ENCODE measurements at places on chromosomes 3 and 15.

DNA sequence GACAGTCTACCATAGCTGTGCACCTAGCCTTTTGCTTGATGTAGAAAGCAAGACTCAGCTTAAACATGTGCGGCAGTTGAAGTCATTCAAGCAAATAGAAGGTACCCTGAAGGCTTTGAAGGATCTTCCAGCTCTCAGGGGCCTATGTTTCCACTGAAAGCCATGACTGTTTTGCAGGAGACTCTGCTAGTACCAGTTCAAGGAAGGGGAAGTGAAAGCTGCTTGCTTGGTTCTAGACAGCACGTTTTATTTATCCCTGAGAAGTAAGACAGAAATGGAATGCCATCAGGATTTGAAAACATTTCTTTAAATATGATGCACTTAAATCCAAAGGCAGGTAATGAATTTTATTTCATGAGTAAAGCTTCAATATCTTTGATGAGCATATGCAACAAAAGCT is 311.4 kb downstream of the PDCD6IP start:
- DNase-seq: no peak

GRCh38 chr3:74546426-74546825 is 68.0 kb downstream of the CNTN3 start:
- DNase-seq: no peak

- peak; percentile 27 for DNase-seq
Observed at GRCh38 chr15:45187894-45188830, at the start of gene SHF. SHF (minus strand) TSS chr15:45187966; CDS start chr15:45187951, 15 bp downstream.

DNA sequence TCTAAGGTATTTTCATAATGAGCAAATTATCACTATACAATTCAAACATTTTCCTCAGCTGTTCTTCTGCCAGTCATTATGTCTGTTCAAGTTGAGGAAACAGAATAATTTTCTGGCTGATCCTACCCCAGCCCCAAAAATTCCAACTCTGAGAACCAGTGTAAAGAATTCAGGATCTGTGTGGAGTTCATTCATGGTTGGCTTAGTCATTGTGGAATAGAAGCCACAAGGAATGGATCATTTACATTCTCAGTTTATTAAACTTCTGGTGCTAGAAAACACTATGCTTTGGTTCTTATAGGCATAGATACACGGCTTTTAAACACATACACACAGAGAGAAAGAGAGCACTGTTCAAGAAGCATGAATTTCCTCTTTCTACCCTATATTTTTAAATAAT is 134.6 kb downstream of the CMSS1 start:
- DNase-seq: no peak

GRCh38 chr15:62486041-62486440 is 321.0 kb upstream of the C2CD4B start:
- no peak for DNase-seq

- no peak for DNase-seq
Observed at GRCh38 chr3:159765030-159765859, 223.4 kb upstream of the IL12A start.

GRCh38 chr3:151775314-151776258 is 38.3 kb upstream of the AADAC start:
- no peak for DNase-seq

GRCh38 chr15:36109943-36110658 is 469.3 kb upstream of the CDIN1 start:
- DNase-seq: no peak

GRCh38 chr3:4211610-4212009 is 91.6 kb upstream of the SETMAR start:
- no peak for DNase-seq

DNA sequence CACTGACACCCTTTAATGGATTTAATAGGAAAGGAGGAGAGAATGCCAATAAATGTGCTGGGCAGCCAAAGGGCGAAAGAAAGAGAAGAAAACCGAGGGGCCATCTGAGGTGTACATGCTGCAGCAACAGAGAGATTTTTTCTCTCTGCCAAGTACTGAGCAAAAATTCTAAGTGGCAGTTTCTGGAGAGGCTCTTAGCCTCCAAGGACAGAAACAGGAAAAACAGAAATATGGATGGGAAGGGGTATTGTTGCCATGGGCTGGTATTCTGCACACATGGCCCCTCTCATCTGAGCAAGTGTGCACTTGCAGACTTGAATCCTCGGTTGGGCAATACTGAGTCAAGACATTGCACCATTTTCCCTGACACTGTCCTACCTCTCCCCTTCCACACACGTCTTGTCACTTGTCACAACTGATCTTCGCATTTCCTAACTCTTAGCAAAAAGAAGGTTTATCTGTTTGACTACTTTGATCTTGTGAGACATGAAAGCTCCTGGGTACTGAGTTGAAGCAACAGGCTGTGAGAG is 73.9 kb downstream of the PRICKLE2 start:
- DNase-seq: no peak

DNA sequence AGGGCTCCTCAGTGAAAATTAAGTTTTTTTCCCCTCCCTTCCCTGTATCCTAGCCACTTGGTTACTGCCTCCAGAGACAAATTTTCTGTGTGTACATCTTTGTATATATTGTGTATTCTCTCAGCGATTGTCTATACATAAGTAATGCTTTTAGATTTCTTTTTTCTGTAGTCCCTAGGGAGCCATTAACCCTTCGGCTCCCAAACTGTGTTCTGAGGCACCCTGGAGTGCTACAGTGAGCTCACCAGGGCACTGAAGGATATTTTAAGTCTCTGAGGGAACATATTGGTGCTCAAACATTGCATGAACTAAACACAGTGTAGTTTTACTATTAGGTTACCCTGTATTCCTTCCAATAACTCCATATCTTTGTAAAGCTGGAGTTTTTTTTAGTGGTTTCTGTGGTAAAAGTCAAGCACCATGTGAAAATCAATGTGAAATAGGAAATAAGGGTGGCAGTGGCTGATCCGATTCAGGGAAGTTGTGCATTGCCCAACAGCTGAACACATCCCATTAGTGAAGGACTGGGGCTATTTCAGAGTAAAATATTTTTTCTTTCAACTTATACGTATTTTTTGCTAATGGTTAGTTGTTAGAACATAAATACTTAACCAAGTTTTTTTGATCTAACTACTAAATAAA is 43.0 kb downstream of the USP13 start:
- no peak for DNase-seq

DNA sequence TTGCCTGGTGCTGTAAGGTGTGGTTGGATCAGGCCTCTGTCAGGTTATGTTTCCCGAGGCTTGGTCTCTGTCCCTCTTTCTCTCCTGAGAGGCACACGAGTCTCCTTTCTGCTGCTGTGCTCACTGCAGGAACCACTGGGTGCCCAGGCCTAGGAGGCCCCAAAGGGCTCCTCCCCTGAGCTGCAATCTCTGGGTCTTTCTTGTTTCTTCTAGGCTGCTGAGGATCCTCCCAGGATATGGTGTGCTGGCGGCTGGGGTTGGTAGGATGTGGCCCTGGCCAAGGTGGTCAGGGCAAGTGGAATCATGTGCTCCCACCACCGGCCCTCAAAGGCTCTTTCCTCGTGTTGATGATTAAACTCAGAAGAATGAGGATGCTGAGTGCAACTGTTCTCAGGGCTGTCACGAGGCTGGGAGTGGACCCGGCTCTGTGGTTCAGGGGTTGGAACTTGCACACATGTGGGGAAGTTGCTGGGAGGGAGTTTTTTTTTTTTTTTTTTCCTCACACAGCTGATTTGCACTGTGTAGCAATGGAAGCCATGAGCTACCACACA is 43.6 kb upstream of the CTSH start:
- DNase-seq: no peak

DNA sequence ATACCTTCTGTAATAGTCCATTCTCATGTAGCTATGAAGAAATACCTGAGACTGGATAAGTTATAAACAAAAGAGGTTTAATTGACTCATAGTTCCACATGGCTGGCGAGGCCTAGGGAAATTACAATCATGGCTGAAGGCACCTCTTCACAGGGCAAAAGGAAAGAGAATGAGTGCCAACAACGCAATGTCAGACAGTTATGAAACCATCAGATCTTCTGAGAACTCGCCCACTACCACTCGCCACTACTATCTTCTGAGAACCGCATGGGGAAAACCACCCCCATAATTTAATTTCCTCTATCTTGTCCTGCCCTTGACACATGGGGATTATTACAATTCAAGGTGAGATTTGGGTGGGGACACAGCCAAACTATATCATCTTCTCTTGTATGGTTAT is 406.8 kb upstream of the CBLB start:
- no peak for DNase-seq

- no peak for DNase-seq
Observed at GRCh38 chr3:136353461-136353860, 103.3 kb downstream of the PCCB start.

DNA sequence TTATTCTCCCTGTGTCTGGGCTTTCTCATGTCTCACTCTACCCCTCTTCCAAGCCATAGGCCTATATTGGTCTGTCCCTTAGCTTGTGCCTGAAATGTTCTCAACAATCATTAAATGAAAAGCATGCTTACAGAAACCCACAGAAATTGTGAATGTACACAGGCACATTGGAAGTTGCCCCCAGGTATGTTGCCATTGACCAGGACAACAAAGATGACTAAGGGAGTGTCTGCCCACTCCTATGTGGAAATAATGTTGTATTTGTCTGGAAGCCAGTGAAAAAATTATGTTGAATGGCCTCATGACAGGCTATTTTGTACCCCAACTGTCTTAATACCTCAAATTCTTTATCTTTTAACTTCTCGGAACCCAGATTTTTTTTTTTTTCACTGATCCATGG is 102.0 kb downstream of the TPRG1 start:
- no peak for DNase-seq

GRCh38 chr3:52458770-52459545 is 3.6 kb downstream of the NISCH start:
- DNase-seq: no peak

DNA sequence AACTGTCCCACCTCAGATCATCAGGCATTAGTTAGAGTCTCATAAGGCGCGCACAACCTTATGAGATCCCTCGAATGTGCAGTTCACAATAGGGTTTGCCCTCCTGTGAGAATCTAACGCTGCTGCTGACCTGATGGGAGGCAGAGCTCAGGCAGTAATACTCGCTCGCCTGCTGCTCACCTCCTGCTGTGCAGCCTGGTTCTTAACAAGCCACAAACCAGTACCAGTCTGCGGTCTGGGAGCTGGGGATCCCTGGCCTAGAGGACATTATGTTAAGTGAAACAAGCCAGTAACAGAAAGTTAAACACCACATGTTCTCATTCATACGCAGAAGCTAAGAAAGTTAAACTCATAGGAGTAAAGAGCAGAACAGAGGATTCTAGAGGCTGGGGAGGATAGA is 47.0 kb downstream of the MAP3K13 start:
- DNase-seq: no peak

DNA sequence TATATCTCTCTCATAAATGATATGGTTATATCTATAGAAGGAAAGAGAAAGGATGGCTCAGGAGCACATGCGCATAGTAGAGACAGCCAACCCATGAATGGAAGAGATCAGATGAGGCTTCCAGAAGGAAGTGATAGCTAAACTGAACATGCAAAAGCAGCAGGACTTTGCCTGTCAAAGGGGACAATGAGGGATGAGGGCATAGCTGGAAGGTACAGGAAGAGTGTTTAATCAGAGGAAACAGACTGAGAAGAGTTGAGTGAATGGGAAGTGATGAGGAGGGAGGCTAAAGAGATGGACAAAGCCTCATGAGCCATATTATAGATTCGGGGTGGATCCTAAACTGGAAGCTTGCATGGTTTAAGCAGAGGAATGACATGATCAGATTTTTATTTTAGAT is 26.5 kb upstream of the VEPH1 start:
- DNase-seq: no peak

GRCh38 chr3:64530434-64531049 is 157.3 kb downstream of the ADAMTS9 start:
- DNase-seq: no peak

DNA sequence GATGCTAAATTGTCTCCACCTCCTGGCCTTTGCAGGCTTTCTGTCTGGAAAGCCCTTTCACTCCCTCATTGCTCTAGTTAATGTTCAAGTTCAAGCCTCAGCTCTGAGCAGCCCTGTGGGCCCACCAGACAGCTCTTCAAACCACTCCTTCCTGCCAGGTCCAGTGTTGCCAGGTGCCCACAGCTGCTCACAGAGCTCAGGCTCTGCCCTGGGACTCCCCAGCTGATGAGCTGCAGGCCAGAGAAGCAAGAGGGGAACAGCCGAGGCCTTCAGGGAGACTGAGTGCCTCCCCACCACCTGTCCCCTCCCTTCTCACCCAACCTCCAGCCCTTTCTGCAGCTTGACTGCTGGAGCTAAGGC is 1.3 kb upstream of the ZBTB47 start:
- DNase-seq: no peak

GRCh38 chr3:58206406-58207011 is 4.3 kb downstream of the DNASE1L3 start:
- DNase-seq: no peak

DNA sequence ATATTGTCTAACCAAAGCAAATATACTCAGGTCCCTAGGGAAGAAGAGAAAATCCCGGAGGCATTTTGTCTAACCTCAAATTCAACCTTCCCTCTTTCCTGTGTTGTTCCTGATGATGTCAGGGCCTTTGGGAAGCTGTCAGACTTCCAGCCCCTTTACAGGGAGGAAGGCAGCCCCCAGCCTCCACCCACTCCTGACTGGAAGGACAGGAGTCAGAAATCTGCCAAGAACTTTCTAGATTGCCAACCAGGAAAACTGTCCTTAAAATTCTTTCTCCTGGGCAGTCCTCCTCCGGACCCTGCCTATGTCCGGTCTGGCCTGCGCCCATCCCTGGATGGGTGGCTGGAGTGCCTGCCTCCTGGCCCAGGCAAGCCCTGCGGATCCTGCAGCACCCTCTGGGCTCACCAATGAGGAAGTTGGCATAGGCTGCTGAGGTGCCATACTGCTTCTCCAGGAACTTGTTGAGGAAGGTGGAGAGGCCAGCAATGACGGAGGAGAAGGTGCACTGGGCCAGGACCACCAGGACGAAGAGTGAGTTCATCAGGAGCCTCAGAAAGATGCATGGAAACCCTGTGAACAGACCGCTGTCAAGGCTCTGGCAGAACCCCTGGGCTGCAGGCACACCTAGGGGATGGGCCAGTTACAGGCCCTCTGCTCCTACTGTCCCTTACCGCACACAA is 52.6 kb upstream of the RAB6B start:
- DNase-seq: no peak

DNA sequence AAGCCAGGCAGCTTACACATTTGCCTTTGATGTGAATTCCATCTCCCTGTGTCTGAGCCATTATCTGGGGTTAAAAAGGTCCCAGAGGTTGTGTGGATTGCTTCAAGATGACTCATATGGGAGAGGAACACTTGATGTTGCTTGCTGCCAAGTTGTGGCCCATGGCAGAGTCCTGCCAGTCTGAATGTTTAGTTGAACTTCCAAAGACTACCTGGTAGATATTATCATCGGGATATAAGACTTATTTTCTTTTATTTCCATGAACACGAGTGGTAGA is 85.6 kb downstream of the TJP1 start:
- no peak for DNase-seq

All from activated gamma-delta T cell (primary cell).